Right lung (tissue), 10 donors: ENCODE measurements at places on chromosomes 2 and 18.
A peak's percentile ranks its signal among the peaks of the same experiment; 100 is the strongest.

GRCh38 chr18:22193466-22193865 is 24.1 kb downstream of the GATA6 start:
- no peak for DNase-seq

DNA sequence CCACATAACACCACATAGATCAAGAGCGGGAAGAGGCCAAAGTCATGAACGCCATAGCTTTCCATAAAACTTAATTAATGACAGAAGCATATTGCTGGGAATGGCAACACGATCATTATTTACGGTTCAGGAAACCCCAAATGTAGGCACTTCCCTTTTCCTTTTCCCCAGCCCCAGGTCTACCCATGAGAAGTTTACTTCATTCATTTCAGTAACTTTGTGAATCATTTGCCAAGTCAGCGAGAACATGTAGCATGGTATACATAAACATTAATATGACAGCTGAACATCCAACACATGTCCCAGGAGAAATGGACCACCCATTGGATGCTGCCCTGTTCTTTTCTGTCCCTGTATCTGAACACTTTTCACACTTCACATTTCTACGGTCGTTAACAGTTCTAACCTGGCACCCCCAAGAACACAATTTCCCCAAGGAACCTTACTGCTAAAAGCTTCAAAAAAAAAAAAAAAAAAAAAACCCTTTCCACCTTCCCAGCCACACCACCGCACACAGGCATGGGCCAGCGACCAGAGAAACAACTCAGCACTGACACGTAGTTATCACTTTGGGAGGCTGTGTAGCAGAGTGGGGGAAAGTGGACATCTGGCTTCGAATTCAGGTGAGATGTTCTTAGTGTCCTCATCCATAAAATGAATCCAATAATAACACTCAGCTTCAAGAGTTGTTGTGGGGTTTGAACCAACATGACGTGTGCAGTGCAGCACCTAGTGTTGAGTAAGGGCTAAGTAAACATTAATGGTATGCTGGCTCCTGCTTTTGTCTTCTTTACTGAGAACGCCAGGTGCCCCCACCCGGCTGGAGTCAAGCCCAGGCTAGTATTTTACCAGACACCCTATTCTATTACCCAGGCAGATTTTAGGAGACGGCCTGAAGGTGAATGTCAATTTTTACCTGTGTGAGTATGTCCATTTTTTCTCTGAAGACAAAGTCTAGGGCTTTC is 371.5 kb downstream of the LNPK start:
- DNase-seq, result no peak

- peak; percentile 10 for DNase-seq
These were observed 14.9 kb downstream of the SLC9A4 start for GRCh38 chr2:102487761-102488462.

DNA sequence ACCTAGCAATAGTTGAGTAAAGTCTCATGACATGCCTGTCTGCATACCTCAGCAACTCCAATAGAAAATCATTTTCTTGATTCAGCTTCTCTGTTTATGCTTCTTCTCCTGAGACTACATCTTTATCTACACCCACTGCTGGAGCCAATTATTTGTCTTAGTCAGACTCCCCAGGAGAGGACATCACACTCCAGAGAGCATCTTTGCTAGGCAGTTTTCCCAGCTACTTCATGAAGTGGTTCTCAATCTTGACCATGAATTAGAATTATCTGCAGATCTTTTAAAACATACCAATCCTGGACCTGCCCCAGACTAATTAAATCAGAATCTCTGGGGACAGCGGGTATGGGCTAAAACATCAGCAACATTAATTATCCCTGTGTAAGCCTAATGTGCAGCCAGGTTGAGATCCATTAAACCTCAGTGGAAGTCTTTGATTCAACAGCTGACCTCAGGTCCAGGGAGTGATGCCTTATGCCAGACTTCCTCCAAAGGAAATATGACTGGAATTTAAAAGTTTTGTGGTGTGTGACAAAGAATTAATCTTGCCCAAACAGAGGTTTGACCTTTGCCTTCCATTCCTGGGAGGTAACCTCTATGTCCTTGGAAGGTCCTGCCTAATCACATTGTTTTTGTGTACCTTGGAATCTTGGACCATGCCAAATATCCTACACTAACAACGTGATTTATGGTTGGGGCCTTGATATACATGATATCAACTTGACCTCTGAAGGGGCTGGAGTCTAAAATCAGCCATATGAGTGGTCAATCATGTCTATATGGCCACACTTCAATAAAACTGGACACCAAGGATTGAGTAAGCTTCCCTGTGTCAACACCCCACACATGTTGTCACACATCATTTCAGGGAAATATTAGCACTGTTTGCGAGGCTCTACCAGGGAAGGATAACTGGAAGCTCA is 99.3 kb upstream of the DNAJC10 start:
- no peak for DNase-seq

DNA sequence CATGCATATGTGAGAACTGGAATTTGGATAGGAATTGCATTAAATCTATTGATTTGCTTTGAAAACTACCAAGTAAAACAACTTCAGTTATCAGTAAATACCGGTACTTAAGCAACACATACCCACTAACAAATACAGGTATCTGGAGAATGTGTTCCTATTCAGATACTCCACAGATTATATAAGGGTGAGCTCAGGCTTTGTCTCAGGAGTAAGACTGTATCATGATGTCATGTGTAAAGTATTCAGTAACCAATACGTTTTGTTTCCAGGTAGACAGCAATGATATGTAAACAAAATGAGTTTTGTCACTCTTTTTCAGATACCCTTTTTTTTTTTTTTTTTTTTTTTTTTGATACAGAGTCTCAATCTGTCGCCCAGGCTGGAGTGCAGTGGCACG is 74.8 kb downstream of the DSC3 start:
- no peak for DNase-seq

DNA sequence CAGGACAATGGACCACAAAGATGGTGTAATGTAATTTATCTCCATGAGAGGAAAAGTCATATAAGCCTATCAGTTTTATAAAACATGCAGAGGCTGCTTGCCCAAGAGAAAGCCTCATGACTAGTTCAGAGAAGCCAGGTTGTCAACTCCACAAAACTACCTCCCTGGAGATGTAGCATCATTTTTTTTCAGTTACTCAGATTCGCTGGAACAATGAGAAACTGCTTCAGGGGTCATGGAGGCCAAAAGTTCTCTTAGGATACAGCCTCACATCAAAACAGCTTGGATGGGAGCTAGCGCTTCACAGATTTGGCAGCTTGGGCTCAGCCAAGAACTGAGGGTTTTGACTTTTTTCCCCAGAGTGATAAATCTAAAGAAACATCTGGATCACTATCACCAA is 263.5 kb downstream of the INSIG2 start:
- DNase-seq, result no peak

DNA sequence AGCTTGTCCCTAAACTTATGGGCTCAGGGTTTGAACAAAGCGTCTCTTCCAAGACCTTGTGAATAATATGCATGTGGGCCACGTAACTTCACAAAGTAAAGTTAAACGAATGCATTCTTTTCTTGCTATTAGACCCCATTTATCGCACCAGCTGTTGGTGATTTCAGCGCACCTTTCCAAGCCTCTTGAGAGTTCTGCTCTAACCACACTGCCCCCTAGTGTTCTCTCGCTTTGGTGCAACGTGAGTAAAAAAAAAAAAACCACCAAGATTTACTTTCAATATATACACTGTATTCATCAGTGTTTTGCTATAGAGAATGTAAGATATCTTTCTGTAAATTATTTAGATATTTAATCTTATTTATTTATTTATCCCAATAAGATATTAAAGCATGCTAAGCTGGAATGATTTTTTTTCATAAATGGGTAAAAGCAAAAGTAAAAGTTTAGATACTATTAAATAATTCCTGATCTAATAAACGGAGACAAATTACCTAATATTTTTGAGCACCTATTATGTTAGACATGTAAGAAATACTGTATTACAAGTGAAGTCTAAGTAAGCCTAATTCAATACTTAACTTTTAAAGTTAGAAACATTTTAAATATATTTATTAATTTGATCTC is 459.5 kb downstream of the DLGAP1 start:
- DNase-seq, result peak; percentile 60

GRCh38 chr2:129375632-129376425 is 603.6 kb upstream of the RAB6C start:
- no peak for DNase-seq

- no peak for DNase-seq
These were observed 219.3 kb downstream of the TTC32 start for GRCh38 chr2:19682493-19682892.

GRCh38 chr2:85283641-85284040 is 44.1 kb downstream of the TGOLN2 start:
- no peak for DNase-seq

DNA sequence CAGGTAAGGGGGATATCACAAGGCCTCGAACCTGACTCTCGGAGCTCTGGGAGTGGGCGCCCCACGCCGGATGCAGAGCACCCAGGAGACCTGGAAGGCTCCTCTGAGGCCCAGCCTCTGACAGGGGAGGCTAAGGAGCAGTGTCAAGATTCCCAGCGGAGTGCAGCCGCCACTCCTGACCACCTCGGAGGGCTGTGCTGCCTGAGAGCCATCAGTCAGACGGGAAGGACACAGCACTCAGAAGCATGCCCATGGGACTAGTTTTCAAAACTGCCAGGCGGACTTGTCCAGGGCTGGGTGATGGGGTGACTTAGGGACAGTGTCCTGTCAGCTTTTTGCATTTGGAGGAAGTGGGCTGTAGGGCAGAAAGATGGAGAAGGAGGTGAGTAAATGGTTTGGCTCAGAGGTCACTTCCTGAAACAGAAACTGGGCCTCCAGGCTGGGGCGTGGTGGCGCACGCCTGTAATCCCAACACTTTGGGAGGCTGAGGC is 34.6 kb upstream of the B3GNT7 start:
- DNase-seq, result no peak

GRCh38 chr2:96843538-96844268 is at the start of gene ANKRD23:
ANKRD23 (minus strand) TSS chr2:96844021; CDS start chr2:96843992, 29 bp downstream.
- no peak for DNase-seq

DNA sequence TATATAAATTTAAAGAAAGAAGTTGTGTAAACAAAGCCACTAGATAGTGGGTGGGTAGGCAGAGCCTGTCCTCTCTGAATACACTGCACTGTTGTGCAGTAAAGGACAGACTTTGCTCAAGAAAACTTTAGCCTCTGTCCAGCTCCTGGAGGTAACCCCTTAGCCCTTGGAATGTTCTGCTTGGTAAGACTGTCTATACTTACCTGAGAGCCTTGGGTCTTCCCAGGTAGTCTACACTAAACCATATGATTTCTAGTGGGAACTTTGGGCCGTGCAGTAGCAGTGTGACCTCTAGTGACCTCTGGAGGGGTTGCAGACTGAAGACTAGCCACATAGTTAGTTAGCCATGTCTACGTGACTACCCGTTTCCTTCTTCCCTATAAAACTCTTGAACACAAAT is 678.3 kb upstream of the NRXN1 start:
- DNase-seq, result no peak

DNA sequence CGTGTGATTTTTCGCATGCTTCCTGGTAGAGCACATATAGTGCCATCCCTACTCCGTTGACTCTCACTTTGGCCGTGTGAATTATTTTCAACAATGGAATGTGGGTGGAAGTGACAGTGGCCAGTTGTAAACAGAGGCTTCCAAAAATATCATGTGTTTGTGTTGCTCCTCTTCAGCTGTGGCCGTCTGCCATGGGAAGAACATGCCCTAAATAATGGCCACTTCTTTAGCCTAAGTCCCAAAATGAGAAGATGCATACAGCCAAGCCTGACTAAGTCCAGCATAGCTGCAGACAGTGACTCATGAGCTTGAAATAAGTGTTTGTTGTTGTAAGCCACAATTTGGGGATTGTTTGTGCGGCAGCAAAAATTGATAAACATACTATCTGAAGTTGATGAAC is 8.9 kb upstream of the GALNT1 start:
- DNase-seq, result no peak

DNA sequence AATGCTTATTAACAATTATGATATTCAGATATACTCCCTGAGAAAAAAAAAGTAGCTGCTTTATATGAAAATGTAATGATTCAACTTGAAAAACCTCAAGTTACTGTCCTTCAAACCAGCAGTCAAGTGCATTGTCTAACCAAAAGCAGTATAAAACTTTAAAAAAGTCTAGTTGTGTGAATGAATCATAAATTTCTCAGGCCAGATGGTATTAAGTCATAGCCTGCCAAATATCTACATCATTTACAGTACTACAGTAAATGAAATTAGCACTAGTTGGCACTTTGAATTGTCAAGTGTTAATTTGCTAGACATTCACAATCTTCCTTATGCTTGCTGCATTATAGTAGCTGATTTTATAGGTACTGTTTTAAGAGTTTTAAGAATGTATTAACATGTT is 85.9 kb downstream of the CBLN2 start:
- no peak for DNase-seq

DNA sequence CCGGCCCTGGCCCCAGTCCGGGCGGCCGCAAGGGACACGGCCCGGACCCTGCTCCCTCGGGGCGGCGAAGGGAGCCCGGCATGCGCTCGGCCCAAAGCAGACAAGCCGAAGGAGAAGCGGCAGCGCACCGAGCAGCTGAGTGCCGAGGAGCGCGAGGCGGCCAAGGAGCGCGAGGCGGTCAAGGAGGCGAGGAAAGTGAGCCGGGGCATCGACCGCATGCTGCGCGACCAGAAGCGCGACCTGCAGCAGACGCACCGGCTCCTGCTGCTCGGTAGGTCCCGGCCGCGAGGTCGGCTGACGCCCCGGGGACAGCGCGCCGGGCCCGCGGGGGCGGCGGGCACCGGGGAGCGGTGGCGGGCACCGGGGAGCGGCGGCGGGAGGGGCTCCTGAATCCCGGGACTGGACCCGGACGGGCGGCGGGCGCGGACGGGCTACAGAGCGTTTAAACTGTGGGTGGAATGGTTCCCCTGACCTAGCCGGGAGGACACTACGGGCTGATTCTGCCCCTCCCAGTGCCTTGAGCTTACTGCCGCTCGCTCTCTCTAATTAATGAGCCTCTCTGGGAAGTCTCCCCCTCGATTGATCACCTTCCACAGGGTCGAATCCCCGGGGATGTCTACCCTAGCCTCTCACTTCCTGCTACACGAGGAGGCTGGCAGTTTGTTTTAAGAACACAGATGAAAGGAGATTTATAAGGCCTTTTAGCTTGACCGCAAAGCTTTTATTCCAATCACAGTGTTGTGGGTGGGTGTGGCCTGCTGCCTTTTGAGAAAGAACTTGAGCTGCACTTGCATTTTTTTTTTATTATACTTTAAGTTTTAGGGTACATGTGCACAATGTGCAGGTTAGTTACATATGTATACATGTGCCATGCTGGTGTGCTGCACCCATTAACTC is 853 bp downstream of the GNAL start:
- DNase-seq, result peak; percentile 8

- DNase-seq, result no peak
These were observed 195.5 kb downstream of the LDLRAD4 start for GRCh38 chr18:13414102-13414501.

- no peak for DNase-seq
These were observed 32.1 kb downstream of the GLS start for GRCh38 chr2:190912726-190913125.
